CD4-positive, alpha-beta T cell treated with Interleukin-6 at 100 ng/mL for 8 hours (primary cell): ENCODE measurements at places on chromosomes 6 and 20.

DNA sequence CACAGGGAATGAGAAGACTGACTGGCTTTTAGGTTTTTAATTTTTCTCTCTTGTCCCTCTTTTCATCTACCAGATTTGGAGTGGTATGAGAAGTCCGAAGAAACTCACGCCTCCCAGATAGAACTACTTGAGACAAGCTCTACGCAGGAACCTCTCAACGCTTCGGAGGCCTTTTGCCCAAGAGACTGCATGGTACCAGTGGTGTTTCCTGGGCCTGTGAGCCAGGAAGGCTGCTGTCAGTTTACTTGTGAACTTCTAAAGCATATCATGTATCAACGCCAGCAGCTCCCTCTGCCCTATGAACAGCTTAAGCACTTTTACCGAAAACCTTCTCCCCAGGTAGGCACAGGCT, 644 bp downstream of the MAD2L1BP start:
- no peak for DNase-seq

- DNase-seq, result no peak
Observed at GRCh38 chr6:92109256-92109655, 1310.1 kb downstream of the EPHA7 start.

DNA sequence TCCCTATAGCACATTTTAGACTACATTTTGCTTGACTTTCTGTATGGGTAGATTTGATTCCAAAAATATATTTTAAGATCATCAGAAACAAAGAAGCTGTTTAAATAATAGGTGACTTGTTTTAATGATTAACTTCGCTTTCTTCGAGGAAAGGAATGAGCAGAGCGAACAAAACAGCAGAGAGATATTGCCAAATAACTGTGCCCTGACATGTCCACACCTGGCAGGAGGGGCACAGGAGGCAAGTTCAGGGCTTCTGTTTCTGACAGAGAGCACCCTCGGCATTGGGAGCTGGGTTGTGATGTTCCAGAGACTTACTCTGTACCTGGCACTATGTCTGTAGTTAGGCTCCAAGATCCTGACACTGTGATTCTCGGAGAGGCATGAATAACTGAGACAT, 155.7 kb upstream of the SASH1 start:
- DNase-seq, result no peak

DNA sequence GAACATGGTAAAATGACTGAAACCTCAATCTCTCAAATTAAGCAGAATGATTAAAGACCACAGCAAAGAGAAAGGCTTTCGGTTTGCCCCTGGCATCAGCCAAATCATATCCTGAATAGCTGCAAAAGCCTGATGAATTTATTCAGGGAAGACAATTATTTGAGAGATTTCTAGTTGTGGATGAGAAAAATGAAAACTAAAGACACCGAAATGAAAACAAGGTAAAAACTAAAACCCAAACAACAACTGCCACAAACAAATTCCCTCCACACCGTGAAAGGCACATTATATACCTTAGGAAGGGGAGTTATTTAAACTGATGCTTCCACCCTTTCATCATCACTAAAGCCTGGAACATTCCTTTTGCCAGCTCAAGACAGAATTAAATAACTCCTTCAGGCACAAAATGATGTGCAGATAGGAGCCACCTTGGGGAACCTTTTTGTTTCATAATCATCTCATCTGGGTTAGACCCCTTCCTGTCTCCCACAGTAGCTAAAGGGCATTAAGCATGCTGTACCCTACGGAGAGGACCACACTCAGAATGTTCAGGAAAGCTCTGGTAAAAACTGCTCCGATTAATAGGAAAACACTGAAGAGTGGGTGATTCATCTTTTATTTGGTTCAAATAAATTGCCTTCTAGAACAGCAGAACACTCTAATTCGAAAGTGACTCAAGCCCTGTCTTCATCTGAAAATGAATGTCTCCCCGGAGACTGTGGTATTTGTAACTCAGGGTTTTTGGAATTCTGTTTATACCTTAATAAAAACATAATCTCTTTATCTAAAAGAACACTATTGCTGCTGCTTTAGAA, 9.1 kb upstream of the ANKRD60 start:
- no peak for DNase-seq

DNA sequence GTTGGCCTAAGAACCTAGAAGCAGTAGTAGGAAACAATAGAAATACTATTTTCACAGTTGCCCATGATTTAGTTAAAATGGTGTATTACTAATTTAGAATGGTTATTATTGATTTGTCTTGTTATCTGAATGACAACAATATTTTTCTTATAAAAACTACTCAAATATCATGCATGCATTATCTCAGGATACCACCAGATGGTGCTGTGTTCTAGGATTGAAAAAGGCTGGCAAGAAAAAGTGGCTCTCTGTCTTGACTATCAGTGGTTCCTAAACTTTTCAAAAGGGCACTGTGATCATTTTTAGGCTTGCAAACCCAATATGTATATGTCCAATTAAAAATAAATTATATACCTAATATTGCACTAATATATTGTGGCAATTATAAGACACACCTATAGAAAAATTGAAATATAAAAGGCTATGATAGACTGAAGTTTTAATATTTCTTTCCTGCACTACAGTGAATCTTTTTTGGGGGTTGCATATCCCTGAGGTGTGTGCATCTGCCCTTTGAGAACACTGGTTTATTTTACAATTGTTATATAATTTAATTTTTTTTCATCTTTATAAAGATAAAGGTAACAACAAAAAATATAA, 131.7 kb upstream of the MLIP start:
- DNase-seq, result peak; percentile 15

DNA sequence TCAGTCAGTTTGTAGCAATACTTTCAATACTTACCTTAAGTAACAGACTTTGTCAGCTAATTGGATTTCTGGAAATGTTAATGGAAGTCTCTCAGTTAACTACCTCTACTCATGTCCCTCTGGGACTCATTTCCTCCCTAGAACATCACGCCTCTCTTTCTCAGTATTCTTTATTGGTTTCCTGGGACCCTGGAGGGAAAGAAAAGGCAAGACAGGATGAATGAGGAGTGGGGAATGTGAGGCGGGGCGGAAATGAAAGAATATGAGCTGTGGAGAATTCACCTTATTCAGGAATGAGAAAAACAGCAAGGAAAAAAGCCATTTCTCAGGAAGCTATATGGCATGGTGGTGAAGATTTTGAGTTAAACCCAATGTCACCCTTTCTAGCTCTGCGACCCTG, 62.7 kb downstream of the ANKS1A start:
- DNase-seq, result no peak

DNA sequence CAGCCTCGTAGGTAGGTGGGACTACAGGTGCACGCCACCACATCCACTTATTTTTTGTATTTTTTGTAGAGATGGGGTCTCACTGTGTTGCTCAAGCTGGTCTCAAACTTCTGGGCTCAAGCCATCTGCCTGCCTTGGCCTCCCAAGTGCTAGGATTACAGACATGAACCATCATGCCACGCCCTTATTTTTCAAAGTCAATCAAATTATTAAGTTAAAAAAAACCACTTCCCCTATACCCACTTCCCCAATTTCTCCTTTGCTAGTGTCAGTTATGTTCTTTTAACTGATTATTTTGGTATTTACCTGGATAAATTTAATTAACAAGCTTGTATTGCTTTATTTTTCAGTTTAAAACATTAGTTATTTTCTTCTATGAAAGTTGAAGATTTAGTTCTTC, 49.6 kb downstream of the RIOK1 start:
- DNase-seq, result no peak

GRCh38 chr20:48155268-48155667, 370.0 kb upstream of the SULF2 start:
- no peak for DNase-seq

DNA sequence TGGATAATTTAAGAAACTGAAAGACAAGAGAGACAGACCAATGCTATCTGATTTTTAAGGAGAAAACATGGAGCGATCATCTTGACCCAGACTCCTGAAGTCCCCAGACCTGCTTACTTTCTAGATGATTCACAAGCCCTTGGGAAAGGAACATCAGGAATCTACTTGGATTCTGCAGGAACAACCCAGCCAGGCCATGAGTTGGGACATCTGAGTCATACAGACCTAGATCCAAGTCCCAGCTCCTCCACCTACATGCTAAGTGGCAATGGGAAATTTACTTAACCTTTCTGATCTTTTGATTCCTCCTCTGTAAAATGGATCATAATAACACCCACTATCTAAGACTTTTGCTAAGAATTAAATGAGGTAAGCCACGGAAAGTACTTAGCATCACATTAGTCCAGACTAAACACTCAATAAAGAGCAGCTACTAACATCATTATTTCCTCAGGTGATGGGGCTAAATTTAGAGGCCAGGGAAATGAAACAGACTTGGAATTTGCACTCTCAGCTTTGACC, 61.0 kb upstream of the MAFB start:
- no peak for DNase-seq

- no peak for DNase-seq
Observed at GRCh38 chr6:83292900-83293843, 100.0 kb downstream of the RWDD2A start.

DNA sequence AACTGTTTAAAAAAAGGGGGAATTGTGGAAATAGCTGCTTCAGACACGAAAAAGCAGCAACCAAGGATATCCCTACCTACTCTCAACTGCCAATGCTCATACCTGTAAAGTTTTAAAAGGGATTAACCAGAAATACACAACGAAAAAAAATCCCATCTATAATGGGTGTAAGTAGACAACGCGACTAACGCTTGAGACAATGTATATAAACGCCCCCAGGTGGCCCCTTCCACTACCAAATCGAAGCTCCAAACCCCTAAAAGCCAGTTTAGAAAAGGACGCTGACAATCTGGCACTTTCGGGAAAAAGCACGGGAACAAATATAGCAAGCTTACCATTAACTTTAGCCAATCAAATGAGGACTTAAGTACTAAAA, 94.5 kb upstream of the BTN3A2 start:
- DNase-seq, result peak; percentile 7

- no peak for DNase-seq
Observed at GRCh38 chr6:30067460-30068139, 602 bp downstream of the PPP1R11 start.

DNA sequence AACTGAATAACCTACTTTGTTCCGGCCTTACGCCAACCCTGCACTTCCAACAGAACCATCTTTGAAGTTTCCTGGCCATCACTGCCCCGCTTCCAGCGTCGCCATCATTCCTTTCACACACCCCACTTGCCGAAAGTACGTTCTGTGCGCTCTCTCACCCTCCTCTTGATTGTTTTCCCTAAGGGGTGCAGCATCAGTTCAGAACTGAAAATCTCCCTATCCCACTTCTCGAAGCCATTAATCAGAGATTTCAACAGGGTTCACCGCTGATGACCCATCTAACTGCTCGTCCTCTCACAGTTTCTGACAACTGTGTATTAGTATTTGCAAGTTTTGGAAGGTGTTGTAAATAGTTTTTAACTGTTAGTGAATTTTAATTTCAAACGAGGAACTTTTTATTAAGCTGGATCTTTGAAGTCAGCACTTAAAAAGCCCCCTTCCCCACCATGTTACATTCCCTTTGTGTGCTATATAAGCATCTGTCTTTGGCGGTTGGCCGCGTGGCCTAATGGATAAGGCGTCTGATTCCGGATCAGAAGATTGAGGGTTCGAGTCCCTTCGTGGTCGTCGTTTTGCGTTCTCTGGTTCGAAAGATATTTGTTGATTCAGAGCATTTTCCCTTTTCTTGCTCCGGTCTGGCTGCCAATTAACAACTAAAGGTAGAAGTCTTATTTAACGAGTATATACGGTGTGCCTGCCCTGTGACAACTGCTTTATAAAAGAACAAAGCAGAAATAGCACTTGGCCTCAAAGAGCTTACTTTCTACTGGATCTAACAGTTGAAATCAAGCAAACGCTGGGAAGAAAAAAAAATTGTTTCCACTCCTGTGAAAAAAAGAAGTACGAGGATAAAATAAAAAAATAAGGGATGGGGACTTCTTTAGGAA, 42.6 kb downstream of the TRIM27 start:
- peak; percentile 48 for DNase-seq

- no peak for DNase-seq
Observed at GRCh38 chr20:25272223-25273000, 24.5 kb downstream of the PYGB start.

GRCh38 chr6:55496201-55496600, 82.8 kb downstream of the HMGCLL1 start:
- DNase-seq, result no peak

DNA sequence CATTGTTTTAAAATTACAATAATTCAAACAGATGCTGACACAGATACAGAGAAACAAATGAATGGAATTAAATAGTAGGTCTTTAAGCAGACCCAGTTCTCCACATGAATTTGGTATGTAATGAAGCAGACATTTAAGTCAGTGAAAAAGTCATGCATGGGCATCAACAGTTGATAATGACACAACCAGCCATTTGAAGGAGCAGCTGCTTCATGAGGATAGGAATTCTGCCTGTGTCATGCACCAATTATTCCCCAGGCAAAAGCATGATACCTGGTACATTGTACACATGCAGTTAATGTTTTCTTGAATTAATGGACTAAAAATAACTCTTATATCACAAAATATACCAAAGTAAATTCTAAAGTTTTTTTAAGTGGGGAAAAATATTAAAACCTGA, 11.2 kb upstream of the HEY2 start:
- no peak for DNase-seq

DNA sequence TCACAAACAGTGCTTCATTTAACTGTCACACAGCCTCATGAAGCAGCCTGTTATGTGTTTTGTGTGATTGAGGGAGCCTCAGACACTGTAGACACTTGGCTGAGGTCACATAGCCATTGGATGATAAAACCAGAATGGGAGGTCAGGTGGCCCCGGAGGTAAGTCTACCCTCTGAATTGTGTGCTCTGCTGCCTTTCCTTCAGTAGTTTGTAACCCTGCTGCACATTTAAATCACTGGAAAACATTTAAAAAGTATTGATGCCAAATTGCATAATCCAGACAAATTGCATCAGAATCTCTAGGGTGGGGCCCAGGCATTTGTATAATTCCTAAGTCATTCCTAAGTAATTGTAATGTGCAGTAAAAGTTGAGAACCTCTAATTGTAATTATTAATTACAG, 85.2 kb upstream of the ECI2 start:
- DNase-seq, result no peak

GRCh38 chr6:159329081-159329480, 159.9 kb downstream of the FNDC1 start:
- no peak for DNase-seq

GRCh38 chr6:79737172-79737571, 106.0 kb downstream of the SH3BGRL2 start:
- DNase-seq, result no peak

DNA sequence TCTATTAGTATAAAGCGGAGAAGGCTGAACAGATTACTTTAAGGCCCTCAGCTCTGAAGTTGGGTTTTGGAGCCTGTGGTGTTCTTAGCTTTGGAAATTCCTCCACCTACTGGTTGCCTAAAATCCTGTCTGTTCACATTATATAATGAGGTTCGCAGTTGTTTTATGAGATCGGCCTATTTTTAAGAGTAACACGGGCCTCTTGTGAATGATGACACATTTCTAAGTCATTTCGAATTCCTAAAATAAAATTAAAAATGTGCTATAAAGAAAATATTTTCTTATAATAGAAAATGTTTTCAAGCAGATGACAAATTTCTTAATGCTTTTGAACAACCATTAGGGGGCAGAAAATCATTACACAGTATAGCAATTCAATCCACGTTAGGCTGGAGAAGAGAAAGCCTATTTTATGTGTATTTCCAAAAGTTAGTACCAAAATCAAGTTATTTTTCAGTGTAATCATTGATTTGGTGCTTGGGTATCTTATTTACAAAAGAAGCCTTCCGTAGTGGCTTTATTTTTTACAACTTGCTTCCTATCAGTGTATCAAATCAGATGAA, 15.8 kb upstream of the FAM8A1 start:
- DNase-seq, result peak; percentile 26

- no peak for DNase-seq
Observed at GRCh38 chr6:125267806-125268523, 33.8 kb downstream of the HDDC2 start.

- no peak for DNase-seq
Observed at GRCh38 chr6:139801571-139802321, 427.3 kb upstream of the CITED2 start.
